ENCODE measurements at places on chromosomes 2 and 18.

- no peak for DNase-seq
Observed at GRCh38 chr2:201859949-201860348, 53.6 kb downstream of the CDK15 start.

GRCh38 chr18:9015689-9016088 is 86.8 kb upstream of the NDUFV2 start:
- DNase-seq = no peak

DNA sequence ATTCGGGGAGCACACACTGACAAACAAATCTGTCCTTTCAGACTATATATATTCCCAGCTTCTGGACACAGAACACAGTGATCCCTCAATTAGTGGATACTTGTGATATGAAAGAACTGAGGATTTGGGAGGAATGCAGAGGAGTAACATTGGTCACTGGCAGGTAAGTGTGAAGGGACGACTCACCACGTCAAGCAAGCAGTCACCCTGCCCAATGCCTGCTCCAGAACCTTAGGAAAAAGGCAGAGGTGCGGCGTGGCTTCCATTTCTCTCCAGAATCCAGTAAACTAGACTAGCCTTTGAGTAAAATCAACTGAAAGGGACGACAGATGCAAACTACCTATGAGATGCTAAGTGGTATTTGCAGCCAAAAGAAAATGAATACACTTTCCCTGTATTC is 1.1 kb downstream of the CCDC93 start:
- no peak for DNase-seq

DNA sequence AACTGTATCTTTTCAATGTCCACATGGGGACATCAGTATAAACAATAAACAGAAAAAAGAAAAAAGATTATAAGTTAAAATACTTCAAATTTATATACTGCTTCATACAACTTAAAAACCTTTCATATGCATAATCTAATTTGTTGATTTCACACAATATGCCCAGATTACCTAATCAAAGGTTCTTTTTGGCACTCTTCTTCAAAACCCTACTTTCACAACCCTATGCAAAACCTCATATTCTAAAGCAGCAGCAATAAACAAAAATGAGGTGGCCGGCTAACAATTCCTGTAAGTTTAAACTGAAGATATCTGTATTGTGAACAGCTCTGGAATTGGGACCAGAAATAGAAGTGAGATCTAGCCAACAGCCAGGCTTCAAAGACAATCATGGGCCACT is 28.6 kb downstream of the STK17B start:
- DNase-seq = no peak

GRCh38 chr2:25349397-25349796 is 7.7 kb upstream of the DNMT3A start:
- no peak for DNase-seq

DNA sequence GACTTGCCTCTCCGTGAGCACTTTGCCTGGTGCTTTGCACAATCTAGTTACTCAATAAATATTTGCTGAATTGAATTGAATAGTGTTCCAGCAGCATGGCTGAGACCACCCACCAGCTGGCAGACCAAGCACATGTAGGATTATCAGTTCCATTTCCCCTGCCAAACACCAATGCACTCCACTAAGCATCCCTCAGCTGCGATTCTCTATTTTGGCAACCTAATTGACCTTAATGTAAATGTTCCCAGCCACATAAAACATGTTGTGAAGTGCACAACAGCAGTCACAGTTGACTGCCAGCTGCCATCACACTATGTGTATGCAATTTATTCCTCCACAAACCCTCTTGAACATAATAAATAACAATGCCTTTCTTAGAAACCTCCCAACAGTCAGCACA is 1879.4 kb upstream of the PIK3C3 start:
- no peak for DNase-seq

DNA sequence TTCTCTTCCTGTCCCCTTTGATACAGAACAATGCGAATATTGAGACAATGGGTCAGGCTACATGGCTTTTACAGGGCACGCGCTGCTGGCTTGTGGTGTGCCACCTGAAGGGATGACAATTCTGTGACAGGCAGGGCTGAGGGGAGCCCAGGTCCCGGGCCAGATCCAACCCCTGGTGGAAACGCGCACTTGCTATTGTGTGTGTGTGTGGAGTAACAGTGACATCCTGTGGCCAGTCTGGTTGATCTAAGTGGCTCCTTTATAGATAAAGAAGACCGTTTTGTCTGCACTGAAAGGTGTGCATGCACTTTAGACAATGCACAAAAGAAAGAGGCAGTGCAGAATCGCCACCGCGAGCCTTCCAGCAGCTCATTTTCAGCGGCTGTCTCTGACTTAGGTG is 273.6 kb downstream of the HRH4 start:
- DNase-seq = no peak

GRCh38 chr2:180370511-180371205 is 363.6 kb upstream of the CWC22 start:
- no peak for DNase-seq

DNA sequence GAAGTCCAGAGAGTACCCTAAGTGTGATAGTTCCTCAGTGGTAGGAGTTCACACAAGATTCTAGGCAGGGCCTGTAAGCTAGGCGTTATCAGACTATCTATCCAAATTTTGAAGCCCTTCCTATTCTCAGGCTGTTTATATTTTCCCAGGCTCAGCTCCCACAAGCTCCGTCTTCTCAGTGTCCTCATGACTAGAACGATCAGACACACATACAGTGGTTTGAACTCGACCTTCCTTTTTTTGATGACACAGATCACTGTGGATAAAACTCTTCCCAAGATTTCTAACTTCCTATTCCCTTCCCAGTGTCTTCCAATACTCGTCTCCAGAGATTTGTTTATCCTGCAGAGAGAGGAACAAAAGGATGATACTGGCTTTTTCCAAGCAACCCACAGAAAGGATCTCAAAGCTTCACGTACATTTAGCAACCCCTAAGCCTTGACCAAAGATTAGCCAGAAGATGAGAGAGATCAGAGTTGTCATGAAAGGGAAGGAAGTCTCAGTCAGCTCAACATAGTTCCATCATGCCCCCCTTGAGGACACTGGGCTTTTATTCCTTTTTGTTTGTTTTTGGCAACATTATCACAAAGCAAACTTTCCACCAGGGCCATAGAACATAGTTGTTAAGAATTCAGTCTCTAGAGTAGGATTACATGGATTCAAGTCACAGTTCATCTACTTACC is 42.3 kb upstream of the DOK6 start:
- DNase-seq = no peak

DNA sequence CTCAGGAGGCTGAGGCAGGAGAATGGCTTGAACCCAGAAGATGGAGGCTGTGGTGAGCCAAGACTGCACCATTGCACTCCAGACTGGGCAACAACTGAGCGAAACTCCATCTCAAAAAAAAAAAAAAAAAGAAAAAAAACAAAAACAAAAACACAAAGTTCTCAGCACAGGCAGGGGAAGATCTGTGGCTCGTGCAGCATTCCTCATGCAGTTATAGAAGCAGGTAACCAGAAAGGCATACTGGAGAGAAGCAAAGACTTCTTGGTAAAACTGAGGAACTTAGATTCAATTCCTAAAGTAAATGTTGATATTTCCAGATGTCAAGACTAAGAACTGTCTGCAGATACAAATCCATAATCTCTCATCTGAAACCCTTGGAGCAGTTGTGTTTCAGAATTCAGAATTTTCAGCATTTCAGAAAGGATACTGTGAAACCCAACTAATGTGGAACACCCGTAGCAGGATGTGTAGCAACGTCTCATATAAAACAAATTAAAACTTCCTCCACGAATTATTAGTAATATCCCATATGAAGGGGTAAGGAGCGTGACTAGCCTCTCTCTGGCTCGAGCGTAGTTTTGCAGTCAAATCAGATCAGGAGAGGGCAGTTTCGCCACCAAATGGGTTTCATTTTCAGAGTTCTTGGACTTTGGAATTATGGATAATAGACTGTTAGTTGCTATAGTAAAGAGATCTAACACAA is 13.2 kb upstream of the SLC25A52 start:
- DNase-seq = no peak

DNA sequence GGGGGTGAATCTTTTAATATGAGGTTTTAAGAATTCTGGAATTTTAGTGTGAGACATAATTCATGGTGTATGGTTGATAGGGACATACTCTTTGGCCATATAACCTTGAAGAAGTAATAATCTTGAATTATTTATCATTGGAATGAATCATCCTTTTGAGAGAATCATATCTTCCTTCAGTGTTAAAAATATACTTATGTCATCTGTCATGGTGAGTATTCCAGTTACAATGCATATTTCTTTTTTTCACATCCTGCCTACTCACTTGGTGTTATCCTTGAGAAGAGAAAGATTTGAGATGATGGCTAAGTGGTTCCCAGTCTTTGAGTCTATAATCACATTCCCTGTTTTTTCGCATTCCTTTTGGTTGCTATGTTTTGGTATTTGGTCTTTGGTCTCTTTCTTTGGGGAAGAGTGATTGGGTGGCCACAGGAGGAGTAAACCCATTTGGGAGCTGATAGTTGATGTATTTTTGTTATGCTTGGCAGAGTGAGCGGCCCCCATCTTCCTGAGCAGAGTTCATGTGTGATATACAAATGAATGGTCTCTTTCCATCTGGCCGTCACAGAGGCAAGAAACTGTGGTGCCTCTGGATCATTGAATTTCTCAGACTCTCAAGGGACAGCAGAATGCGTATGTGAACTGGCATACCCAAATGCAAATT is 21.6 kb downstream of the ASAP2 start:
- DNase-seq = no peak

DNA sequence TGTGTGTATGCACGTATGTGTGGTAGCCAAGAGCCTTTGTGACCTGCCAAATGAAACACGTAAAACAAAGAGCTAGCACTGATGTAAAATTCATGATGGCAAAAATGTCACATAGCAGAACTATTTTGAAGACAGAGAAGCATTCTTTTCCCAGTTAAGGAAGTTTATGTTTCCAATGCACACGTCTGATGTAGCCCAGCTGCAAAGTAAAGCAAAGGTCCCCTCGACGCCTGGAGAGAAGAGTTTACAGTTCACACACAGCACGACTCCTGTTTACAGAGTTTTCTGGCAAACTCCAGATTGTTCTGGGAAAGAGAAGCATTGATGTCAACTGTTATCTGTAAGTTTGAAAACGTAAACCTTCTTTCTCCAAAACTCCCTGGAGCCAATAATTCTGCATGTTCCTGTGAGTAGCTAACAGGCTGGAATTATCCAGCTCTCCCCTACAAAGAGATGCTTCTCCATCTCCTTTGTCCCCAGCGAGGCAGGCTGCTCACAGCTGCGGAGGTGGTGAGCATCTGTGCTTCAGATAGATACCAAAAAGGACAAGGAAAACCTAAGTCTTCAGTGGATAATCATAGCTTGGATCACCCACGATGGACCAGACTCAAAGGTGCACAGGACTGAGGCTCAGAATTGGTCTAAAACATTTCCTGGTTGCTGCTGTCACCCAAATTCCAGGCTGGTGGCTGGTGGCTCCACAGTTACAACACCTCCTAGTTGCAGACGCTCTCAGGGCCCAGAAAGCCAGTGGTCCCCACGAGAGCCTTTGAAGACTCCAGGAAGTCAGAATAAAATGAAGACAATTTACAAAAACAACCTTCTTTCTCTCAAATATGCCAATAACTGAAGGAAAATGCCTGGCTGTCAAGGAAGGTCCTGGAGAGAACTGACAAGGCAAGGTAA is 87.4 kb downstream of the COL6A3 start:
- no peak for DNase-seq

- DNase-seq = no peak
Observed at GRCh38 chr18:2680216-2680792, 24.8 kb downstream of the SMCHD1 start.

GRCh38 chr18:53883771-53884170 is 340.7 kb downstream of the MBD2 start:
- no peak for DNase-seq

- no peak for DNase-seq
Observed at GRCh38 chr2:224171226-224171625, 132.1 kb upstream of the SERPINE2 start.

DNA sequence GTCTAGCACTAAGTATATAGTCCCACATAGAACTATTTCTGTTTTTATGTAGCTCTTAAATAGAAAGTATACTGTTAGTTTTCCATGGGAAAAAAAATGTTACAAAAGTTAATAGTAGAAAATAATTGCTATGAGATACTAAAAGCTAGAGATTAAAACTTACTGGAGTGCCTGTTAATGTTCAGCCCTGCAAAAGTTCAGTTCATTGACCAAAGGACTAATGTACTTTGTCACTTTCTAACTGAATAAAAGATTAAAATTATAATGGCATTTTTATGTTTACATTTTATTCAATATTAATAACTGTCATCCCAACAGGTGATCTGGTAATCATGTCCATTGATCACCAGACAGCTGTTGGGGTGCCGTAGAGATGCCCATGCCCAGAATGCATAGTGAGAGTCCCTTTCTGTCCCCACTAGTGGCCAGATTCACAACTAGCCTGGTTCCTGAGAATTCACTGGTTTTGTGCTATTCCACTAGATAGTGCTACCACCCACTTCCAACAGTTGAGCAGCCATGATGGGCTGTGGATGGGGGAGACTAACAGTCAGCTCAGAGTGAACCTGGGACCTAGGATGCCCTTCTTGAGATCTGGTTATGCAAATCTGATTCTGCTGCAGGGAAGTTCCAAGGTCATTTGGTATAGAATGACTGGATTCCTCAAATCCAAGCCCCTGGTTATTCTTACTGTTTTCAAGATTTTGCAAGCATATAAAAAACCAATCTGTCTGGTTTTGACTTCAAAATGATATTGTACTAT is 57.8 kb downstream of the AFTPH start:
- DNase-seq = peak; percentile 26

DNA sequence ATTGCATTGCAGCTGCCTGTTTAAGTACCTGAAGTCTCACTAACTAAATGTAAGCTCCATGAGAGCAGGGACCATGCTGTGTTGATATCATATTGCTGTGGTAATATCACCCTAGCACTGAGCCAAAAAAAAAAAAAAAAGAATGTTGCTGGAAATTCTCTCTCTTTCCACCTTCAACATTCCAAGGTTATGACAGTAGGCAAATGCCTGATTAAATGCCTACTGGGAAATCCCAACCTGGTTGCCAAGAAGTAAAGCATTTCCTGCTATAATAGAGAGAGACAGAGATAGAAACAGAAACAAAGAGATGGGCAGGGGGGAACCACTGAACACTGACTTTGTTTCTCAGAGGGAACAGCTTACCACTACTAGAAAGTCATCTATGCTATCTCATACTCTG is 1604.2 kb downstream of the LRP1B start:
- DNase-seq = no peak

GRCh38 chr18:27556741-27557140 is 371.6 kb upstream of the CHST9 start:
- no peak for DNase-seq

GRCh38 chr2:229137639-229138038 is 133.4 kb downstream of the PID1 start:
- no peak for DNase-seq

GRCh38 chr2:116669782-116670181 is 1144.7 kb upstream of the DDX18 start:
- DNase-seq = no peak

GRCh38 chr18:22363867-22364463 is 53.8 kb downstream of the CTAGE1 start:
- DNase-seq = no peak
